ENCODE measurements at places on chromosomes 6 and 20.

DNA sequence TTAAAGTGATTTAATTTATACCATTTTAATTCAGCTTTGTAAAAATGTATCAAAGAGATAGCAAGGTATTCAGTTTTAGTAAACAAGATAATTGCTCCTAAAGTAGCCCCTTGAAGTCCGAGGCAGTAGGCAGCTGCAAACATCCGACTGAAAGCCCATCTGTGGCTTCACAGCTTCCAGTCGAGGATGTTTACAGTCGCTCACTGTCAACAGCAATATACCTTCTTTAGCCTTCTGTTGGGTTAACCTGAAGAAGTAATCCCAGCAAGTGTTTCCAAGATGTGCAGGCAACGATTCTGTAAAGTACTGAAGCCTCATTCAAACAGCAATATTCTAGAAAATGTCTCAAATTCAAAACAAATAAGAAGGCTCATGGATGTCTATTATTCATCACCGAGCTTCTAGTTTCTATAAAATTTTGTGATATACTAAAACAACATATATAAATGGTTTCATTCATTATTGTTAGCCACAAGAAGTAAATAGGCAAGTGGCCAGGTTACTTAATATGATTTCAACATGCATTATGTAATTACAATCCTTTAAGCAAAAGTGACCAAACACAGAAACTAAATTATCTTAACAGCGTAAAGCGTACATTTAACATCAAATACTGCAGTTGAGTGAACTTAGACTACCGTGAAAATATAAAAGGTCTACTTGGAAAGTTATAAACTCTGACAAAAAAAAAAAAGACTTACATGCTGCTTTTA is 115.0 kb downstream of the OGFRL1 start:
- DNase-seq, result no peak

DNA sequence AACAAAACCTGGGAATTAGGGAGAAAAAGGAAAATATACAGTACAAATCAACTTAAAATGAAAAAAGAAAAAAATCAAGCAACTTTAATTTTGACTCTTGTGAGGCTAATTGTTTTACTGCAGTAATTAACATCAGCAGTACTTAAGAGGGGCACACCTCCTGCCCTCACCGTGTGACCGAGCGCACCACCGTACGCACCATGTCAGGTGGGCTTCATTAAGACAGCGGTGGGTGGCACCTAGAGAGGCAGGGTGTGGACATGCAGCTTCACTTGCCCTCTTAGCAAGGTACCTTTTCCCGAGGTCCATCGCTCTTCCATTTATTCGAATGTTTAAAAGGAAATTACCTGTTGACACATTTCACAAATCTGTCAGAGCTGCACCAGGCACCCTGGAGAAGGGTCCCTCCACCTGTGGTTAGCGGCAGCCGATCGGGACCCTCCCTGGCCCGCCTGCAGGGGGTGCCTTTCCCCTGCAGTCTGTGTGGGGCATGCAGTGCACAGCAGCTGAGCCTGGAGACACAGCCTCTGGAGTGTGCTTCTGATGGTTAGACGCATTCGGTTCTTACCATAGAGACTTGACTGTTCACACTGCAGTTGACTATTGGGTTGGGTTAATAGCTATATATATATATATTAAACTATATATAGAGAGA is 184.1 kb downstream of the TMEM242 start:
- DNase-seq, result peak; percentile 5

- no peak for DNase-seq
Observed at GRCh38 chr20:6055161-6055783, 1.4 kb upstream of the LRRN4 start.

DNA sequence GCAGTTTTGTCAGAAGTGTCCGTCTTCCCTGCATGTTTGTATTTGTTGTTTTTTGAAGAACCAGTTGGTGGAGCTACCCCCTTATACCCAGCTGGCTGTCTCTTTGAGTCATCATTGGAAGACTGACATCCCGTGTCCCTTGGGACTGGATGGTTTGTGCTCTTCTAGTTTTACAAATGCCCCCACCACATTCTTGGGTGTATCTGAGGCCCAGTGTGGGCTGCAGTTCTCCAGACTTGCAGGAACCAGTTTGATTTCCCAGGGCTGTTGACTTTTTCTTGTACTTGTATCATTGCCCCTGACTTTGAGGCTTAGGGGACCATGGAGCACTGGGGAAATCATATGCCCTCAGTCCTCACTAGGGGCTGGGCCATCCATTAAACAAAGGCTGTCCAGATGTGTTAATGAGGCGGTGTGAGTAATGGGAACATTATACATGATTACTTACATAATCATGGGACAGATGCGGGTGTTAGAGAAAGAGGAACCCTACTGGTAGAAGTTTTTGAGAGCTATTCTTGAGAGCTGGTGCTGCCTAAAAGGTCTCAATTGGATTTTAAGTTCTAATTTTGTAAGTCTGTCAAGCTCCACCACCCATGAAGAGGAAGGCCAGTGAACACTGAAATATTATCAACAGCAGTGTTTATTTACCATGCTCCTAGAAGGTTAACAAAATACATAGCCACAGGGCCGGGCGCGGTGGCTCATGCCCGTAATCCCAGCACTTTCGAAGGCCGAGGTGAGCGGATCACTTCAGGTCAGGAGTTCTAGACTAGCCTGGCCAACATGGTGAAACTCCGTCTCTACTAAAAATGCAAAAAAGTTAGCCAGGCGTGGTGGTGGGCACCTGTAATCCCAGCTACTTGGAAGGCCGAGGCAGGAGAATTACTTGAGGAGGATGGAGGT is 8.5 kb downstream of the JARID2 start:
- no peak for DNase-seq

GRCh38 chr6:34391786-34392496 is 528 bp downstream of the NUDT3 start:
- peak; percentile 37 for DNase-seq

- DNase-seq, result peak; percentile 82
Observed at GRCh38 chr6:143575440-143575839, 63.9 kb upstream of the FUCA2 start.

- DNase-seq, result no peak
Observed at GRCh38 chr6:23533944-23534343, 592.1 kb upstream of the NRSN1 start.

DNA sequence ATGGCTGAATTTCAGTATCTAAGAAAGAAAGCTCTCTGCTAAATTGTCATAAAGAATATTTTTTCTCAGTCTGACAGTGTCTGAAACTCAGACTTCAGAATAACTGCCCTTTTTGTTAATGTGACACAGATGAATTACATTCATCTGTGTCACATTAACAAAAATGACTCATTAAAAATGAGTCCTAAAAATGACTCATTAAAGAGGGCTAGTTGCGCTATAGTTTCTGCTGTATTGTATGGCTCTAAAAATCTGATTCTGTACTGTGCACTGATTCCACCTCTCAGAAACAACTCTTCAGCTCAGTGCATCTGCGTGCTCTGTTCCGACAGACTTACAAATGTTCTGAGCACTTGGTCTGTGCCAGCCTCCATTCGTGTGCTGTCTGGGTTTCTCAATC is 15.0 kb downstream of the RNF114 start:
- no peak for DNase-seq

DNA sequence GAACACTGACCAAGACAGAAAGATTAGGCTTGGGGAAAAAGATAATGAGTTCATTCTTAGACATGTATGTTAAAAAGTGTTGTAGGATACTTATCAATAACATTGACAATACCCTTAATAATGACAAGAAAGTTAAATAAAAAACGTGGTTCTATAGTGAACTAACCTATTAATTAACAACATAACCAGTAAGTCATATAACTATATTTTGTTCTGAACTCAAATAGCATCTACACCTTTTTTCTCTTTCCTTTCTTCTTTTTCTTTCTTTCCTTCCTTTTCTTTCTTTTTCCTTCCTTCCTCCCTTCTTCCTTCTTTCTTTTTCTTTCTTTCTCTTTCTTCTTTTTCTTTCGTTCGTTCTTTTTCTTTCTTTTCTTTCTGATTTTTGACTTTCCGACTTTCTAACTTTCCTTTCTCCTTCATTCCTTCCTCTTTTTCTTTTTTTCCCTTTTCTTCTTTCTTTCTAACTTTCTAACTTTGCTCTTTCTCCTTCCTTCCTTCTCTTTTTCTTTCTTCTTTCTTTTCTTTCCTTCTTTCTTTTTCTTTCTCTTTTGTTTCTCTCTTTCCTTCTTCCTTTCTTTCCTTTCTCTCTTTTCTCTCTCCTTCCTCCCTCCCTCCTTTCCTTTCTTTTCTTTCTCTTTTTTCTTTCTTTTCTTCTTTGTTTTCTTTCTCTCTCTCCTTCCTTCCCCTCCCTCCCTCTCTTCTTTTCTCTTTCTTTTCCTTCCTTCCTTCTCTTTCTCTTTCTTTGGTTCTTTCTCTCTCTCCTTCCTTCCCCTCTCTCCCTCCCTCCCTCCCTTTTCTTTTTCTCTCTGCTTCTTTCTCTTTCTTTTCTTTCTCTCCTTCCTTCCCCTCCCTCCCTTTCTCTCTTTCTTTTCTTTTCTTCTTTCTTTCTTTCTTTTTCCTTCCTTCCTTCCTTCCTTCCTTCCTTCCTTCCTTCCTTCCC is 24.6 kb downstream of the PRSS35 start:
- DNase-seq, result no peak

- no peak for DNase-seq
Observed at GRCh38 chr20:61575151-61575937, 323.3 kb downstream of the CDH4 start.

GRCh38 chr20:62952373-62952967 is at the start of gene SLC17A9:
Gene SLC17A9 (plus strand): TSS chr20:62952709. CDS start chr20:62952831, 122 bp downstream.
- DNase-seq, result peak; percentile 46

DNA sequence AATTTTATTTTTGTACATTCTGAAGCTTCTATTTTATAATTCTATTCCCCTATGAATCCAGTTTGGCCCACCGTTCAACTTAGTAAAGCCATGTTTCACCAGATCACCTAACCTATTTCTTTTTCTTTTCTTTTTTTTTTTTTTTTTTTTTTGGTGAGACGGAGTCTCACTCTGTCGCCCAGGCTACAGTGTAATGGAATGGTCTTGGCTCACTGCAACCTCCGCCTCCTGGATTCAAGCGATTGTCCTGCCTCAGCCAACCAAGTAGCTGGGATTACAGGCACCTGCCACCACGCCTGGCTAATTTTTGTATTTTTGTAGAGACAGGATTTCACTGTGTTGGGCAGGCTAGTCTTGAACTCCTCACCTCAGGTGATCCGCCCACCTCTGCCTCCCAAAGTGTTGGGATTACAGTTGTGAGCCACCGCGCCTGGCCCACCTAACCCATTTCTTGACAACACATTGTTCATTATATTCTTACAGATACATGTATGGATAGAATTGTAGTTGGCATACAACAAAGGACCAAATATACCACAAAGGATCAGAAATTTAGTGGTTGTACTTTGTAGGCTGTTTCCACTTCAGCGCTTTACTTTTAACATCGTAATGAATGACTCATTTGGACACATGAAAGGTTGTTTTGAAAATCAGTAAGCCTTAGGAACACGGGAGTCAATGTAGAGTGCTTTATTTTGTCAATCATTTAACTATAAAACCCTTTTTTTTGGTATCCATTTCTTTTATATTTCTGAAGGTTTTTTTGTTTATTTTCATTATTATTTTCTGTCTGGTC is 63.2 kb downstream of the GJA1 start:
- DNase-seq, result no peak

DNA sequence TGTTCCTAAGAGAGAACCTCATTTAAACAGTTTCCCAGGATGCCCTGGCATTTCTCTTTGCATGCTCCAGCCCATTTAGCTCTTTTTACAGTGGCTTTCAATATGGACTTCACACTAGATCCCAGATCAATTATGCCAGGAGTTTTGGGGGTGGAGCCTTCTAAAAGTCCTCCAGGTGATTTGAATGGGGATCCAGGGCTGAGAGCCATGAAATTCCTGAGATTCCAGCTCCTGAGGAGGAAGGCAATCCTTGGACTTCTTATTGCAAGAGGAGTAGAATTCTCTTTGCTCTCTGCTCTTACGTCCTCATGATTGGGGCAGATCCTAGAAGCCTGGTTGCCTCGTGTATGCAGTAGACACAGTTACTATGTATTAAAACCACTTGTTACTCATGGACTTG is 184.2 kb downstream of the DHX35 start:
- no peak for DNase-seq

DNA sequence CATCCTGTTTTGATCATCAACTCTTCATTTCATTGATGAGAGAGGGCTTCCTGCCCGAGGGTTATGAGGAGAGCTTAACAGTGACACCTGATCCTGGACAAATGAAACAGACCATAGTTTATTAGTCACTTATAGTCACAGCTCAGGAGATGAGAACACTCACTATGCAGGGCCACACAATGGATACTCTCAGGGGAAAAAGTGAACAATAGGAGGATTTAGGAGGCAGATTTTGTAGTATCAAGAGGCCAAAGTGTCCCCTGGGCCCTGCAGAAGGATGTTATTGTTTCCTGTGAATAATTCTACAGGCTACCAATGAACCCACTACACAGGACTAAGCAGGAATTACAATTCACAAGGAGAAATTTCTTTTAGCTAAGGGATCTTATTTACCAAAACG is 772.8 kb upstream of the MAN1A1 start:
- DNase-seq, result no peak

- no peak for DNase-seq
Observed at GRCh38 chr20:51972056-51972455, 169.7 kb upstream of the SALL4 start.
